ENCODE measurements at places on chromosomes 1 and 21. TPM values are rescaled to one million over a fixed set of nuclear protein-coding genes. Genes with fewer than 3 reads are reported as not detected.

TUFT1 gene
- total RNA-seq = 6.5 TPM

LIN28A gene
- not detected for total RNA-seq

FMO5 gene
- 2.0 TPM for total RNA-seq

CYP4B1 gene
- total RNA-seq = 420 TPM

HUNK gene
- 1.5 TPM for total RNA-seq

TEKT2 gene
- 0.24 TPM for total RNA-seq

RAP1GAP gene
- not detected for total RNA-seq

HTR1D gene
- not detected for total RNA-seq

BMP8B gene
- 0.28 TPM for total RNA-seq

LRRIQ3 gene
- total RNA-seq = 0.84 TPM

GJA9 gene
- not detected for total RNA-seq

STXBP3 gene
- total RNA-seq = 54.5 TPM

FCRL6 gene
- total RNA-seq = 1.8 TPM

GRCh38 chr1:201538612-201539551 lies at the start of gene NAV1:
TSS of gene NAV1 (plus strand) at chr1:201539127. CDS start at chr1:201622885, 83,758 bp downstream.
- DNase-seq = no peak

DNA sequence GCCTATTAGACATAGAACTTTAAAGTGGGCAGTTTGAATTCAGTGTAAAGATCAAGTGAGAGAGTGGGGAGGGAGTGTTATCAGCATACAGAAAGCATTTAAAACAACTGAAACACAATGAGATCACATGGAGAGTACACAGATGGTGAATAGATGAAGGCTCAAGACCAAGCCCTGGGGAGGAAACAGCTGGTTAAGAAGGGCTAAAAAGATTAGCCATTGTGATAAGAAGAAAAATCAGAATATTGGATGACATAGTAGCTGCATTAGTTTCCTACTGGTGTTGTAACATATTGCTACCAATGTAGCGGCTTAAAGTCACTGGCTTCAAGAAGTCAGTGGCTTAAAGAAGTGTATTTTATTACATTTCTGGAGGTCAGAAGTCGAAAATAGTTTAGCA lies 443.4 kb upstream of the RGS18 start:
- no peak for DNase-seq

DNA sequence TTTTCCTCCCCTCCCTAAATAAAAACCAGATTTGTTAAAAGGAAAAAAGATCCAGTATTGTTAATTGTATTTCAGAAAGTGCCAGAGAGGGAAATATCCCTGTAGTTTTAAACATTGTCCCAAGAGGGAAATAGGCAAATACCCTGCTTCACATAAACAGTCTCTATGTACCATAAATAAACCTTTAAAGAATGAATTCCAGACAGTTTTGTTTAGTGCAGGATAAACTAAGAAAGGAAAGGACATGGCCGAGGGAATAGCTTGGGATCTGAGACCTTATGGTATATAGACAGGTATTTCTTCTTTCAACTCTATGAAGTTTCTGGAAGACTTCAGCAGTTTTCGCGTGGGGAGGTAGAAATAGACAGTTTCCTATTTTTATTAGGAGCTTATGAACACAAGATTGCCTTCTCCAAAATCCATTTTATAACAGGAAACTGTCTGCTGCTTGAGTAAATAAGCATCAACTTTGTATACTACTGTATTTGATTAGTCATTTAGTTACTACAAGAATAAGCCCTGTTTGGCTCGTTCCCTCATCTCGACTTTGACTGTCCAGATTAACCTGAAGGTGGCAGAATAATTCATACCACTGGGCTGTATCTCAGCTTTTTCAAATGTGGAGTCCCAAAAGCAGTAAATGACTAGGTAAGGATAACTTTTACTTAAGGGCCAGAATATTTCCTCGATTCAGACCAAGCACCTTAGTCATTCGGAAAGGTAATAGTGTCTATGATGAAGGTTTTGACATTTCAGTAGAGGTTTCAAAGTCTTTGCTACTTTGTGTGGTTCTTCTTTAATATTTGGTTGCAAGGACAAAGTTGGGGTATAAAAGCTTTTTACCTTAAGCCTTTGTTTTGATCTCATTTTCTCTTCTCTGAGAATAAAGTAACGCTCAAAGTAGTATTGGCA lies 177.5 kb downstream of the VPS13D start:
- no peak for DNase-seq

DNA sequence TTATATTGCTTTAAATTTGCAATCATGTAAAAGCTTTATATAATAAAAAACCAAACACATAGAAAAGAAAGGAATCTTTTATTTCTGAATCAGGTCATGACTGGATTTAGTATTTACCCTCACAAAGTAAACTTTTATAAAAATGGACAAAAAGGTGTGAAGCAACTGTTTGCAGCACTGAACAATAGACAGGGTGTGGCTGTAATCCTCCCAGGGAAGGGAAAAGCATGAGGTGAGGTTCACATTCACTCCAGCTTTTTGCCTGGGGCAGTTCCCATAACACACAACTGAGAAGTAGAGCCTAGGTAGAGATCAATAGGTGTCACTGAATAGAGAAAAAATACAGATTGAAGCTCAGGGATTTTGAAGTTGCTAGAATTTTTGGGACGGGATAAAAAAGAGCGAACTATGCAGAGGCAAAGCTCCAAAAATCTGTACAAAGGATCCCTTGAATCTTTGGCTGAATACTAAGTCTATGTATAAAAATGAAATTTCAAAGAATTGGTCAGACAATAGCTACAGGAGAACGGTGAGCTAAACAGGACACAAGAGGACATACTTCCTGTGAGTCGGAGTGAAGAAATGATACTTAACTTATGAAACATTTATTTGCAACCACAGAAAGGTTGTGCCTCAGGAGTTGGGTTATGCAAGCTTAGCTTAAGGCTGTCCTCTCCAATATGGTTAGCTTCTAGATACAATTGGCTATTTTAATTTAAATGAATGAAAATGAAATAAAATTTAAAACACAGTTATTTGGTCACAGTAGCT lies 162.0 kb upstream of the ZP4 start:
- DNase-seq = no peak

DNA sequence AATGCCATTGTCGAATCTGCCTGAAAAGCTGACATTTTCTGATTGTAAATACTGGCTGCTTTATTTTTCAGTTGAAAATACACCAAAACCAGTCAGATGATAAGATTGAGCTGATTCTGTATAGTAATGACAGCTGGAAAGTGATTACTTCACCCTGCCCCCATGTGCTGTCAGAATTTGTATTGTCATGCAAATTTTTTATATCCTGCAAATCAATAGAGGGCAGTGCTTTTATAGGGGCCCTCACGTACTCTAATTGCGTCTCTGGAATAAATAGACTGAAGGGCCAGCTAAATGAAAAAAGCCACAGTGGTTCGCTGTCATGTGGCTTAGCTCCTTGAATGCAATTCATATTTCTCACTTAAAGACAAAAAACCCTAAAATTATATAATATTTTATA lies 208.6 kb downstream of the LHX8 start:
- DNase-seq = no peak

- no peak for DNase-seq
Observed at GRCh38 chr1:52633291-52633754, 355 bp downstream of the SHISAL2A start.

- no peak for DNase-seq
Observed at GRCh38 chr1:234214911-234215892, 158.1 kb upstream of the COA6 start.

- DNase-seq = no peak
Observed at GRCh38 chr1:207619871-207620542, 24.9 kb upstream of the CR1L start.

- no peak for DNase-seq
Observed at GRCh38 chr1:194084755-194085154, 898.3 kb upstream of the B3GALT2 start.

DNA sequence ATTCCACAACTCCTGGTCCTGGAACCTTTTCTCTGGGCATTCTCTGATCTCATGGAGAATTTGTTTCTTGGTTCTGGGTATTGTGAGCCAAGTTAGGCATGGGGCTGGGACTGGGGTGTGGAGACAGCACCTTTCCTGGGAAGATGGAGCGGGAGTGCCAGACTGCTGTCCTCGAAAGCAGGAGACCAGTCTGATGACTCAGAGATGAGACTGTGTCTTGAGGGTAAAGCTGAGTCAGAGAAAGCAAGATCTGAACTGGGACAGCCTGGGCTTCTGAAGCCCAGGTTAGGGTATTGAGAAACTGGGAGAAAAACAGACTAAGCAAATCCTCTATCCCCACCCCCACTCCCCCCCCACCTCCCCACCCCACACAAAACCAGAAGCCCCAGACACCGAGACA lies 2.2 kb upstream of the KANK4 start:
- no peak for DNase-seq

DNA sequence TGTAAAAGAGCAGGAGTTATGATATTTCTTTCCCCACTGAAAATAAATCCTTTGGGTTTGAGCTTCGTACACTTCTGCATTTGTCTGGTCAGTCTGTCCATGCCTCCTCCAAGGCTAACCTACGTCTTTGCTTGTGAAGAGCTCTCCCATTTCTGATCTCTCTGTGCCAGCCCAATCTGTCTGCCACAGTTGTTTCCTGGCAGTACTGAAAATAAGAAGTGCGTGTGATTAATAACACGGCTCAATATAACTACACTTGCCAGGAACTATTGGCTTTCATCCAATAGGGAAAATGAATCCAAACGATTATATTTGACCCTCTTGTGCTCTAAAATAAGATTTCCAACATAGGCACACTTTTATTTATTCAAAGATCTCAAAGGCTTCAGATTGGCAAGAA lies 19.2 kb upstream of the COL24A1 start:
- DNase-seq = no peak

DNA sequence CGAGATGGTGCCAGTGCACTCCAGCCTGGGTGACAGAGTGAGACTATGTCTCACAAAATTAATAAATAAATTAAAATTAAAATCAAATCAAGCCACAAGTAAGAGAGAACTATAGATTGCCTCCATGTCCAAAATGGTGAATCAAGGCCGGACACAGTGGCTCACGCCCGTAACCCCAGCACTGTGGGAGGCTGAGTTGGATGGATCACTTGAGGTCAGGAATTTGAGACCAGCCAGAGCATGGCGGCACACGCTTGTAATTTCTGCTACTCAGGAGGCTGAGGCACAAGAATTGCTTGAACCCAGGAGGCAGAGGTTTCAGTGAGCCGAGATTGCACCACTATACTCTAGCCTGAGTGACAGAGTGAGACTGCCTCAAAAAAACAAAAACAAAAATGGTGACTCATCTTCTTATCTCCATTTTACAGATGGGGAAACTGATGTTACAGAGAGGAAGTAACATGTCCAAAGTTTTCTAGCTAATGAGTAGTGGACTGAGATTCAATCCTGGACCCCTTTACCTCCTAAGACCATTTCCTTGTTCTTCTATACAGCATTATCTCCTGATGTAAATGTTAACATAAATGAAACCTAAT lies 99.0 kb upstream of the HNRNPU start:
- DNase-seq = no peak

GRCh38 chr1:222547944-222548671 lies at the start of gene HHIPL2:
TSS of gene HHIPL2 (minus strand) at chr1:222548104. CDS start at chr1:222548044, 60 bp downstream.
- no peak for DNase-seq

DNA sequence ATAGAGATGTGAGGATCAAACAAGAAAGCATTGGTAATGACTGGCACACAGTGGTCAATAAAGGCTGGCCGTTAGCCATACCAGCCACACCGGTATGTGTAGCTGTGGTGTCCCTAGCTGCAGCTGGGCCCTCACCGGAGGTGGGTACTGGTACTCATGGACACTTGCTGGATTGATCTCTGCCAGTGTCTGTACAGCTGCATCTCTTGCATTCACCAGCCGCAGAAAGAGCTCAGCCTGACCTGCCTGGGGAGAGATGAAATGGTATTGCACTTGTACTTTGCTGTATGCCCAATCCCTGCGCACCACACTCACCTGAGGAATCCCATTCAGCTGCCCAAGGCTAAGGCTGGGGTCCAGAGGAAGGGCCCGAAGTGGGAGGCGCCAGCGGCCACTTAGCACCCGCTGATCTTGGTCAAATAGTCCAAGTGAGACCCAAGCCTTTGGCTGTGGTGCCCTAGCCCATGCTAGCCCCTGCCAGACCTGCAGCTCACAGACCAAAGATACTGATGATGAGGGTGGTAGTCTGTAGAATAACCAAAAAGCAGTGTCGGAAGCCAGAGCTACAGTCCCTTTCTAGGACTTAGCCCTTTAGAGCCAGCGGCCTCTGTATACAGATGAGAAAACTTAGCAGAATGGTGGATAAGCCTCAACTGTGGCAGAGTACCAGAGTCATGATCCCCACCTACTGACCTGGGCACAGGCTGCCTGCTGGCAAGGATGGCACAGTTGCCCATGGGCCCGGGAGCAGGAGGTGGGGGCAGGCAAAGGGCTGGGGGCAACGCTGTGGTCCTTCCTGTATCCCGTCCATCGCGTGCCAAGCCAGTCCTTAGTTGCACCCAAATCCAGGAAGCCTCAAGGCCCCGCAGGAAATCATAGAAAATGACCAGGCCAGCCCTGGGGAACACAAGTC lies 3.0 kb downstream of the CCDC17 start:
- no peak for DNase-seq

GRCh38 chr1:184635347-184635979 lies 119.2 kb downstream of the EDEM3 start:
- no peak for DNase-seq

DNA sequence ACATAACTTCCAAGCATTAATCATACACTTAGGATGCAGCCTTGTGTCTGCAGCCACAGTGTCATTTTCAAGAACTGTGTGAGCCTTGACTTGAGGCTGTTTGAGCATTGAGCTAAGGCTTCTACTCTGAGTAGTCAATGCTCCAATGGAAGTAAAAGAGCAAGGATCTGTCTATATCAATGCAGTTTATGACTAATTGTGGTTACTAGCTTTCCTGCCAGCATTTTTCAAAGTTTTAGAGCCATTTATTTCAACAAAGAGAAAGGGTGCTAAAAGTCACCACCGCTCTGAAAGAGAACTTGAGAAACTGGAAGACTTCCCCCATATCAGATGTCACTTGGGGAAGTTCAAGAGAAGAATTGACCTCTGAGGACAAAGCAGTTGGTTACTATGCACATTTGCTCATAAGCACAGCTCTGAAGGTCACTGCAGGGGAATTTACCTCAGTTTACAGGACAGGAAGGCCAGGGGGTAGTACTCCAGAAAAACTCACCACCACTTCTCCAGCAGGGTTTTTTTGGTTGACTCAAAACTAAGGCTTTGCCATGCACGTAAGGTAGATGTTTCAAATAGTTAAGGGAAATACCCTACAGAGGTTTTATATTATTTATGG lies 24.5 kb upstream of the RGS1 start:
- DNase-seq = no peak

- no peak for DNase-seq
Observed at GRCh38 chr1:218728898-218729565, 383.9 kb downstream of the TGFB2 start.

DNA sequence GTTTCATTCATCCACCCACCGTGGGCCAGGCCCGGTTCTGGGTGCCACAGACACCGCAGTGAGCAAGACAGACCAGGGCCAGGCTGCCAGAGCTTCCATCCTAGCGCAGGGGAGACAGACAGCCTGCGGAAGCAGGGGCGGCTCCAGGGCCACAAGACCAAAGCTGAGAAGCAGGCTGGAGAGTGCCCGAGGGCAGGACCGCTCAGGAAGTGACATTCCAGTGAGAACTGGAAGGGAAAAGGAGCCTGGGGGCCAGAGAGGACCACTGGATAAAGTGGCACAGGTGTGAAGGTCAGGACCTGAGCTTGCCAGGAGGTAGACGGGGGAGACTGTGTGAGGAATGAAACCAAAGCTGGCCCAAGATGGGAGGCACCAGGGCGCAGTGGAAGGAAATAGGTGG lies 59.5 kb upstream of the EFHD2 start:
- no peak for DNase-seq

- DNase-seq = no peak
Observed at GRCh38 chr1:201734786-201735185, 94.2 kb upstream of the IPO9 start.

- no peak for DNase-seq
Observed at GRCh38 chr1:30444401-30444800, 279.0 kb downstream of the MATN1 start.

GRCh38 chr1:33641104-33641830 lies 168.8 kb downstream of the ZSCAN20 start:
- DNase-seq = no peak

All from omental fat pad (tissue), 4 donors.